LNCaP clone FGC (cell line): ENCODE measurements at places on chromosomes 1 and 21.
A peak's percentile ranks its signal among the peaks of the same experiment; 100 is the strongest.

- no peak for DNase-seq
Observed at GRCh38 chr1:193569096-193569982, 382.9 kb upstream of the B3GALT2 start.

GRCh38 chr1:25810341-25811299 lies 9.1 kb upstream of the MTFR1L start:
- DNase-seq: no peak

GRCh38 chr1:198948895-198949659 lies 310.2 kb downstream of the PTPRC start:
- DNase-seq: no peak

- DNase-seq: no peak
Observed at GRCh38 chr1:112971006-112971405, 15.0 kb upstream of the SLC16A1 start.

GRCh38 chr21:45220071-45220481 lies 67.6 kb downstream of the POFUT2 start:
- DNase-seq: no peak

GRCh38 chr1:49240709-49241221 lies 464.1 kb upstream of the BEND5 start:
- DNase-seq: no peak

- no peak for DNase-seq
Observed at GRCh38 chr1:113002297-113002696, 46.3 kb upstream of the SLC16A1 start.

- DNase-seq: no peak
Observed at GRCh38 chr1:18529714-18530113, 49.0 kb downstream of the KLHDC7A start.

DNA sequence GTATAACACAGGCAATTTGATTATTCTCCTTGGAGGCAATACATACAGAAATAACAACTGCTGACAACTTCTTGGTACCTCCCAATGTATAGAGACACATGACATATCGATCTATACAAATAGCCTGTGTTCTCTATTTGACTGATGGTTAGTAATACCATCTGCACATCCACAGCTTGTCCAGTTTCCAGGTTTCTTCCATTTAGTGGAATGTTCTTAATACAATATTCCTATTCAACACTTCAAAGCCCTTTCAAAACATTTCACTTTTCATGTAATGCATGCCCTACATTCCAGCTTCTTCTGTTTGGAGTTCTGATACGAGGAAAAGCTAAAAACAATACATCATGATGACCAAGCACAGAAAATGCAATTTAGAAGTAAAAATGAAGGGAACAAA lies 37.0 kb upstream of the GORAB start:
- no peak for DNase-seq

DNA sequence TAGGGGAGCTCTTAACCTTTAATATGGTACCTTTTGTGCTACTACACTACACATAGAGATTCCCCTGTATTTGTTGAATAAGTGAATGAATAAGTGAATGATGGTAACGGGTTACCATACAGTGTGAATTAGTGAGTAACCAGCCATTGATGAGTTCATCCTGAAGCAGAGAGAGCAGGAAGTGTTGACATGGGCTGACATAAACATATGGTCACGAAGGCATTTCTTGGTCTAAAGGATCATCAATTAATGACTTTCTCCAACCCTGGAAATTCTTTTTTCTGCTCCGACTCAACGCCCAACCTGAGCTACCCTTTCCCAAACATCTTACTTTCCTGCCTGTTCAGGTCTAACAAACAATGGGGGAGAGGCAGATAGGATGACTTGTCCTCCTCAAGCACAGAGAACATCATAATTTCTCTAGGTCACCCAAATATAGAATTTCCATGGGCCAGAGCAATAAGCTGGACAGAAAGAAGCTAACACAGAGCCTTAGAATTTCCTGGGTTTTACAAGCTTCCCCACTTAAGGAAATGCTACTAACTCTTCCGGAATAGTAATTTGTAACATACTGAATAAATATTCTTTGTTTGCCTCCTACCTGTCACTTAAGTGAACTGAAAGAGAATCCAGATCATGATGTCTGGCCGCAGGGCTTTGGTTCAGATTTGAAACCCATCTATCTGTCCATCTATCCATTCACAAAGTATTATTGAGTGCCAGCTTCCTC lies 114.7 kb upstream of the NGF start:
- DNase-seq: no peak

DNA sequence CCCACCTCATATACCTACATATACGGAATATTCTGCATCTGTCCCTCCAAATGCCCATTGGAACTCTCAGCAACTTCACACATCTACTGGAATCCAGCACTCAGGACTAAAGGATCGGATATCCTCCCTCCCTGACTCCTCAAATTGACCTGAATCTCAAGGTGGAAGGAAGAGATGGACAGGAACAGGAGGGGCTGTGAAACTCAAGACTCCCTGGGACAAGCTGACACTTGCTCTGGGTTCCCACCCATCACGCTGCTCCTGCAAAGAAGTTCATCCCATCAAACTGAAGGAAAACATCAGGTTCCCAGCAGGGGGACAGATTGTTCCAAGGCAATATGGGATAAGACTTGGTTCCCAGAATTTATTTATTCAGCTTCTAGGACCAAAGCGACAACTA lies 30.3 kb upstream of the TIAM1 start:
- DNase-seq: no peak

DNA sequence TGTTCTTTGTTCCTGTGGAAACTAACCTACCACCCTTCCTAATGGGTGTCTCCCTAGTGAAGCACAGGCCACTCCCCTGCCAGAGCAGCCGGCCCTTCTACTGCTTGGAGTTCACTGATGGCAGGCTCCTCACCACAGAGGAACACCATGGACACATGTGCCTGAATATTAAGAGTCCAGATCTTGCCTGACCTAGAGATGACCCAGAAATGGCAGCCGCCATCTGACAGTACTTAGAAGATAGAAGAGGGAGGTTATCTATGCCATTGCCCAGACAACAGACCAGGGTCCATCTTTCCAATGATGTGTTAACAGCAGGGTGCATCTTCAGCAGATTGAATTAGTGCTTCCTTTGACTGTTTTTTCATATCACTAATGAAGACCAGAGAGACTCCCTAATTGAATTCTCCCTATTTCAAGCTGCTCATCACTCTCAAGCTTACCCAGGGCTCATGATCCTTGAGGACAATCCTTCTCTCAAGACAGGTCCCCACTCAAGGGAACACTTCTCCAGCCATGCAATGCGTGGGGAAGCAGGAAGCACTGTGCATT lies 59.8 kb downstream of the PLEKHA6 start:
- DNase-seq: no peak

DNA sequence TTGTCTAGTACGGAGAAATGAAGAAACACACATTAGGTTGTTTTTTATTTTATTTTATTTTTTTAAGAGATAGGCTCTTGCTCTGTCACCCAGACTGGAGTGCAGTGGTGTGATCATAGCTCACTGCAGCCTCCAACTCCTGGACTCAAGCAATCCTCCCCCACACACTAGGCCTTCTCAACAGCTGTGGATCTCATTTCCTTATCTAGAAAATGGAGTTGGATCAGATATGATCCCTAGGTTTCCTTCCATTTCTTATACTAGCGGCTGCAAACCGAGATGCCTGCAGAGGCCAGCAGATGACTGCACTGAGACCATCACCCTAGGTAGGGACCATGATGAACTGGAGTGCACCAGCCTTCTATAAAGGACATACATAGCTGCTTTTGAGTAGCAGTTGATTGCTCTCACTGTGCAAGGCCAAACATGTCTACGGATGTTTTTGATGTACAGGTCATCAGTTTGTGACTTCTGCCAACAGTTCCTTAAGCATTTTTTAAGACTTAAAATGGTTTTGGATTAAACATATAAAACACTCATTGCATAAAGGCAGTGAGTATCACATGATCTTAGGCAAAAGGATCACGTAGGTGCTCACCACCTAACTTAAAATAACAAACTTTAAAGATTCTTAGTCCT lies 11.4 kb upstream of the KLHL12 start:
- DNase-seq: no peak

GRCh38 chr21:35606146-35606545 lies 454.2 kb downstream of the SETD4 start:
- no peak for DNase-seq

- no peak for DNase-seq
Observed at GRCh38 chr1:93603601-93604000, 78.0 kb downstream of the BCAR3 start.

- DNase-seq: no peak
Observed at GRCh38 chr21:46622226-46622625, 13.2 kb upstream of the PRMT2 start.

DNA sequence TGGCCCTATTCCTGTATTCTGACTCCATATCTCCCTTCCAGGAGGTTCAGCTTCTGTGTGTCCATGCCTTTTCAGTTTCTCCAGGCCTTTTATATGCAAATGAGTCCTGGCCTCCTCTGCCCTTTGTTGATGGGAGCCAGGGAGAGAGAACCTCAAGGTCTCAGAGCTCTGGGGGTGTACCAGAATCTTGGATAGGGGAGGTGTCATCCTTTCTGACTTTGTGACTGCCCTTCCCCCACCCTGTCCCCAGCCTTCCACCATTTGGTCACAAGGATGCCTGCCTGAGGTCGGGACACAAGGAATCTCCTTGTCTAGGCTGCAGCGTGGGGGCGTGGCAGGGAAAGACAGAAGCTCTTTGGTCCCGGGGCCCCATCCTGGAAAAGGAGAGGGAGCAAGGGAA lies 18.6 kb downstream of the LURAP1 start:
- no peak for DNase-seq

- DNase-seq: peak; percentile 34
Observed at GRCh38 chr1:15178571-15179484, 25.3 kb downstream of the TMEM51 start.

- no peak for DNase-seq
Observed at GRCh38 chr21:28018741-28019669, 973.7 kb downstream of the LTN1 start.

- no peak for DNase-seq
Observed at GRCh38 chr1:59355361-59355760, 58.5 kb downstream of the FGGY start.

GRCh38 chr1:53580739-53581475 lies 121.7 kb downstream of the DMRTB1 start:
- no peak for DNase-seq

- no peak for DNase-seq
Observed at GRCh38 chr1:167515461-167515860, 2.9 kb downstream of the CD247 start.

DNA sequence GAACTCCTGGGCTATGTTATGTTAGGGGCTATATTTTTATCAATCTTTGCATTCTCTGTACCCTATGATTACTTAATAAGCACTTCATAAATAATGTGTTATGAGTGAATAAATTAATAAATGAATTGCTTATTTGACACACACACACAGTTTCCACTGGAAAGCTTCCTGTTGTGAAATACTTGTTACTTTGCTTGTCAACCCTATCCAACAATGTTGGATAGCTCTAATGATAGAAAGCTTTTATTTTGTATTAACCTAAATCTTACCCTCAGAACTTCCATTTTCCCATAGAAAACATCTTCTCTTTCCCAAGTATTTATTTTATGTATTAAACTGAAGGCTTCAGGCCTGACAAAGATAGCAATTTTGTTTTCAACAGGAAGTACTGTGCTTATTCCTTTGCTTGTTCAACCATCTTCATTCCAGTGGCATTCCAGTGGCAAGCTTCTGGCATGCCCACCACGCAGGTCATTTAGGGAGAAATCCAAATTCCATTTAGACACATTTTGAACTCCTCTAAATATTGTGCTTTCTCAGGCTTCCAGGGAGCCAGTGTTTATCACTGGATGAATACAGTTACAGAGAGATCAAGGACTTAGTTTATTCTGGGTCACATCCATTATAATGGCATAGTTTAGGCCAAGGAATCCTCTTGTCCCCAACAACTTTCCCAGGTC lies 134.4 kb downstream of the TGFB2 start:
- no peak for DNase-seq

DNA sequence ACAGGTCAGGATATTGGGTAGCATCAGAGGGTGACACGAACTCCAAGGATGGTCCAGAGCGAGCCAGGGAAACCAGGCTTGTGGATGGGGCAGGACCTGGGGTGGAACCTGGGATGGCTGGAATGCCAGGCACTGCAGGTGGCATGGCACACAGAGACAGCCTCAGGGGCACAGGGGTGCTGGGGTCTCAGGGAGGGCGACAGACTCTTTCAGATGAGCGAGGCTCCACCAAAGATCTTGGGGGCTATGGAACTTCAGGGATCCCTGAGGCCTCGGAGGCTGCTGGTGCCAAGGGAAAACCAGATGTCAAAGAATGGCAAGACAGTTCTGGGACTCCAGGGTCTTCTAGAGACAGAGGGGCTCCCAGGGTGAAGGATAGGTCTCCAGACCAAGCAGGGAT lies 21.4 kb downstream of the IGFN1 start:
- no peak for DNase-seq

DNA sequence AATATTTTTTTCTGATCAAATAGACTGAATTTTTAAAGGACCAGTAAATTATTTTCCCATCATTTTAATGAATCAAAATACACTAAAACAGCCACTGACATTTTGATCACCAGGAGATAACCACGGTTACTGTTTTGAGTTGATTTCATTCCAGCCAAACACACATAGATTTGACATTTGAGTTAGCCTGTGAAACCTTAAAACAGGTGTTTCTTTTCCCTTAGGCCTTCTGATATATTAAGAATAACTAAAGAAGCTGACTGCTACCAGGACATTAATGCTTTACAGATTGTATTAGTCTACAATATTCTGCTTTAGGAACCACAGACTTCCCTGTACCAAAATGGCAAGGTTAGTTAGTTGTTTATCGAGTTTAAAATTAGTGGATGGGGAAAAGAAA lies 193.4 kb downstream of the OMA1 start:
- no peak for DNase-seq

DNA sequence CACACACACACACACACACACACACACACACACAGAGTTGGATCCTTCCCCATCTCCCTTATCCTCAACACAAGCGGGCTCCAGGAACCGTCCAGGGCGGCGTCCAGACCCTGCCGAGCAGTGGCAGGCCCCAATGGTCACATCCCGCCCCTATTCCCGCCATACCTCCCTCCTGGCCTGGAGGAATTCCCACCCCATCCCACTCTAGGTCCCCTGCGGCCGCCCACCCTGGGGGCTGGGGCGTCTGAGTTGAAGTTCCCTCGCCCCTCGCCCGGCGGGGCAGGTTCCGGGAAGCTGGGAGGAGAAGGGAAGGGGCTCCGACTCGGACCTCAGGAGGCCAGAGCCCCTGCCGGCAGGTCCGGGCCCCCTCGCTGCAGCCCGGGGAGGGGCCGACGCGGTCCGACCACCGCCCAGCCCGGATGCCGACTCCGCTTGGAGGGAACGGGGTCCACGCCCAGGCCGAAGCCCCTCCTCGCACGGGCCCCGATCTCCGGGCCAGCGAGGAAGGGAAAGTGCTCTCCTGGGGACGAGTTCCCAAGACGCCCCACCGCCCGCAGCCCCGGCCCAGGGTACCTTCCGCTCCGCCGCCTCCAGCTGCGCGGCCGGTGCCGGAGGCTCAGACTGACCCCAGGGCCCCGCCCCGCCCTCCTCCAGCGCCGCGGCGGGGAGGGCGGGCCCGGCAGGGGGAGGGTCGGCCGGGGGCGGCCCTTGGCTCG lies at the start of gene RHOC:
Gene RHOC, minus strand, starts transcription at position 623 of the 716 bp plus-strand sequence. CDS start 3,328 bp downstream, outside the sequence.
- no peak for DNase-seq
